Calu3 (cell line): ENCODE measurements at places on chromosomes 13 and 19.

DNA sequence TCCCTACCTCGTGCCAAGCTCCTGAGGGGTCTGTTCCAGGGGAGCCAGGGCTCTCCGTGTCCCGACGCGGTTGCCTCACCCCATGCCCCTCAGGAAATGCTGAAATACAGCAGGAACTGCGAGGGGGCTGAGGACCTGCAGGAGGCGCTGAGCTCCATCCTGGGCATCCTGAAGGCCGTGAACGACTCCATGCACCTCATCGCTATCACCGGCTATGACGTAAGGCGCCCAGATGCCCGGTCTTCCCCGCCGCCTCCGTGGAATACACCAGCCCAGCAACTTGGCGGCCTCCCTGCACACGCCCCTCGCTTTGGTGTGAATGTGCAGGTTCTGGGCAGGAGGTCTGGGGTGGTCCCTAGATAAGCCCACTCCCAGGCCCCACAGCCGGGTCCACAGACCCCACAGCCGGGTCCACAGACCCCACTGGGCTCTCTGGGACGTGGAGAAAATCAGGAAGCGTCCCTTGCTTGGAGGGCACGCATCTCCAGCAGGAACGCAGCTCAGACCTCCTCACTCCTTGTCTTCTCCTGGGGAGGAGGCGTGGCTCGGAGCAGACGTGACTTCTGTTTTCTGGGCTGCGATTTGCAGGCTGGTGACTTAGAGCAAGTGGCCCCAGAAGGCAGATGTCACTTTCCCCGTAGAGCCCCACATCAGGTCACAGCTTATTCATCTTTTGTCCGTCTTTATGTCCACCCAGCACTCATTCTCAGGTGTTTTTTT is 19.4 kb upstream of the F7 start:
- DNase-seq = no peak

GRCh38 chr19:1847348-1847683 is 967 bp downstream of the REXO1 start:
- DNase-seq = no peak

GRCh38 chr13:59000770-59001169 is 1163.0 kb downstream of the DIAPH3 start:
- DNase-seq = no peak

DNA sequence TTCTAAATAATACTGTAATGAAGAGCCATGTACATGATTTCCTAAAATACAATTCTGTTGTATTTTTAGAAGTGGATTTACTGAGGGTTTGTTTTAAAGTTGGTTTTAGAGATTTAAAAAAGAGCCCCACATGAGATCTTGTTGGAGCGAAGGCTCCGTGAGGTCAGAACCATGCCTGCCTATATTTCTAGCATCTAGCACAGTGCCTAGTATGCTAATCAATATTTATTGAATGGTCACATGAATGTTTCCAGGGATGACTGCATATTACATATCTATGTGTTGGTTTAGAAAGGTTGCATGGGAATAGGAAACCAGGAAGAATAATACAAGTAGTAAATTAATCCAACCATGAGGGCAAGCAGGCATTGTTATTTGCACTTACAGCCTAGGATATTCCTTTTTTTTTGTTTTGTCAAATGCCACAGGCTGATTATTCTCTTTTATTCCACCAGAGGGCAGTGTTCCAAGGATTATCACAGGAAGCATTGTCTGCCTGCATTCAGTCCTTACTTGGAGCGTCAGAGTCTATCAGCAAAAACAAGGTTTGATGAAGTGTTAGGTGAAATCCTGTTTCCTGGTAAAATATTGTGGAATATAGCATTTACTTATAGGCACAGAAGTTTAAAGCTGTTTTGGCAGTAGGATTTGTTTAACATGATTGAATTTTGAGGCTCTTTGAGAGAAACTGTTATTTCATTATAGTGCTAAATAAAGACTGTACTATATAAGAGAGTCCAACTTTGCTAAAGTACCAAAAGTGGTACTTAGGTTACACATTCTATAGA is 46.8 kb downstream of the COG3 start:
- DNase-seq = peak; percentile 19
